Skin of body (tissue), 3 donors: ENCODE measurements at places on chromosomes 4 and X. TPM values are rescaled to one million over a fixed set of nuclear protein-coding genes. Genes with fewer than 3 reads are reported as not detected.

Gene SSX2B
- total RNA-seq, result not detected

Gene MID1IP1
- 20.5 TPM for total RNA-seq

Gene STK32B
- total RNA-seq, result 6.5 TPM

Gene EGF
- total RNA-seq, result 3.5 TPM

Gene ALPK1
- 18.2 TPM for total RNA-seq

Gene KCTD8
- not detected for total RNA-seq

Gene SPIN2A
- 2.9 TPM for total RNA-seq

Gene GABRQ
- total RNA-seq, result 0.79 TPM

Gene IL15
- 3.8 TPM for total RNA-seq

Gene CPLX1
- total RNA-seq, result 0.30 TPM

Gene HMGN5
- total RNA-seq, result 3.4 TPM

Gene FBXW7
- total RNA-seq, result 76.8 TPM

DNA sequence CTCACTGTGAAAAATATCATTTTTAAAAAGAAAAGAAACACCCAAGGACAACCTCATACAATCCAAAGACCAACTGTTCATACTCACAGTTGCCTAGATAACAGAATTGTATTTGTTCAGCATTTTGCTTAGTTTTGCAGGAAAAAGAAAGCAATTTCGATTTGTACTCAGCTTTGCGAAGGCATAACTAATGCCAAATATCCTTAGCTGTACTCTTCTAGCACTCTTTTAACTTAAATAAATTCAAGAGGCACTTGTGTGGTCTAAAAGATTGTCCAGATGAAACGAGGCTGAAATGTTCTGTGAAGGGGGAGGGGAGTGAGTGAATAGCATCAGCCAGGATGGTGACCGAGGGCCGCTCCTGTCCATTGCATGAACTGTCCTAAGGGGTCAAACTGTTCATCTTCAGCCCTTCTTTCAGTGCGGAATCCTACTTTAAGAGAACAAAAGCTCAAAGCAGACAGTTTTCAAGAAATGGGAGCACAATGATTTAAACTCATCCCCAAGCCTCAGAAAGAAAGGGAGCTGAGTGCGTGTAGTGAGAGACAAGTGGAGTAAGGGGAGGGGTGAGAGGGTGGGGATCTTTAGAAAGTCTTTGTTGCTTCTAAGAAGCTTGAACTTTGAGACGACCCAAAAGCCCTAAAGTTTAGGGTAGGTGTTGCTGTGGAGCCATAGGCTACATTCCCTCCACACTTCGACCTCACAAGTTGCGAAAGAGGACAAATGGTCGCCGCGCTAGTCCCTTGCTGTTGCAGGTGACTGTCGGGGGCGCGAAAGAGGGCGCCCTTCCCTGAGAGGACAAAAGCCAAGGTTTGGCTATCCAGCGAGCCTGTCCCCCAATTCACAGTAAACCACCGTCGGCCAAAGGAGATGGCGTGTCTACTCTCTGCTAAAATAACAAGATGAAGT is 4.0 kb upstream of the NEUROG2 start:
- no peak for DNase-seq

DNA sequence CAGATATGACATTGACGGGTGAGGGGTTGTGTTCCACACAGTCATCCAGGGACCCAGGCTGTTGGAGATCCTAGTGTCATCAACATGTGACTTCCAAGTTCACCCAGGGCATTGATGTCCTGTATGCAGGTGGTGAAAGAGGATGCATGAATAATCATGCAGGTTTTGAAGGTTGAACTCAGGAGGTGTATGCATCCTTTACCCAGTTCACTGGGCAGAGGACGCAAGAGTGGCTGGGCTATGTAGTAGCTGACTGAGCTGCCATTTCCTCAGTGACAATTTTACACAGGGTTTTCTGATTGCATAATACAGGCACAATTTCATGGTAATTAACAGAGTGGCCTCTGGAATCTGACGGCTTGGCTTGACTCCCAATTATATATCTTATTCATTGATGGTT is 323.0 kb downstream of the HS3ST1 start:
- DNase-seq, result no peak

- DNase-seq, result no peak
Measured at GRCh38 chr4:38149472-38149996, 189.3 kb downstream of the PTTG2 start.

DNA sequence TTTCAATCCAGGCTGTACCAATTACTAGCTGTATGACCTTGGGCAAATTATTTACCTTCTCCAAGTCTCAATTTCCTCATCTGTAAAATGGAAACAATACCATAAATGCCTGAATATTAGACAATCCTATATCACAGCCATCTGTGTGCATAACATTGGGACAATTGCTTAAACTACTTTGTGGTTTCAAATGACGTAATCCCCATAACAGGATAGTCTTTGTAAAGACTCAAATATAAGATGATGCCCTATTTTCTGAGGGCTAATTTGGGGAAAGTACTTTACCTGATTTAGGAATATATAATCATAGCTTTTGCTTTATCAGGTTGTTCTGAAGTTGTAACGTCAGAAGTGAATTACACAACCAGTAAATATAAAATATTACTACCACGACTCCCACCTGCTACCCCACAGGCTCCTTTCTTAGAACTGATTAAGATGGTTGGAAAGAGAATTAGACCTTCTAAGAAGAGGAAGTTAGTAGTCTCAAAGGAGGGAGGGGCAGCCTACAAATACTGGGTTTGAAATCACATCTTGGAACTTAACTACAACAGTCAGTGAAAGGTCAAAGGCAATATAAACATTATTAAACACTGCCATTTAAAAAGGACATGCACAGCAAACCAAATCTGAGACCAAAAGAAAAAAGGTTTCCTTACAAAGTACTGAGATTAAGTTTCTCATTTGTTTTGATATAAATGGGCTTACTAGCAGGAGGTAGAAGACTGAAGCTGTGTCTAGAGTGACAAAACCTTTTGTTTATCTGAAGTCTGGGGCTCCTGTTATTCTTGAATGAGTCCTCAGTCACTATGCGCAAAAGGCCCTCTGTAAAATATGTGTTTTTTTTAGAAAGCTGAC is 215.0 kb downstream of the SCFD2 start:
- no peak for DNase-seq

DNA sequence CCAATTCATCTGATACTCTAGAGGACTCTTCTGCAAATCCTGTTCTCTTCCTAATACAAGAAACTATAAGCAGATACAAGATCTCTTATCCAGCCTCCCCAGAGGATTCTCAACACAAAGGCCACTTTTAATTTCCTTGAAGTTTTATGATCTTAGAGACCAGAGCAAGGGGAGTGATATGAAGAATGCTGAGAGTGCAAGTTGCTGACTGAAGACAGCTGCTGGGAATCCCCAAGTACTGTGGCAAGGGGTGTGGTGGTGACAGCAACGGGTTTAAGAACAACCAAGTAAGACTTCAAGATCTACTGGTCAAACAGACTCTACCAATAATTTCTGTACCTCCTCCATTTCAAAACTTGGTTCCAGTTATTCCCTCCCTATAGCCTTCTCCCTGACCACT is 7.0 kb downstream of the AMMECR1 start:
- no peak for DNase-seq

DNA sequence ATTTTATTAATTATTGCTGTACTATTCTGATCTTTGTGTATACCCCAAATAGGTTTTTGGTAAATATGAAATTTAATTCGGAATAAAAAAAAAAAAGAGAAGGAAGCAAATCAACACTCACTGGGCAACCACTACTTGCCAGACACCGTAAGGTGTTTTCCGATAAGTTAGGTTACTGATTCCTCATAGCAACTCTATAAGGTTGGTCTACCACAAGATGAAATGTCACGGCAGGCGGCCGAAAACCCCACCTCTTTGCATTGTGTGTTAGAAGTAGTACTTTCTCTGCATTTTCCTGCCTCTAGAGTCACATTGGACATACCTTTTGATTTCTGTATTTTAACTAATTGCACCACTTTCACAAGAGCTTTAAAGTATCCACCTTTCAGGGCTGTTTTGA is 44.5 kb upstream of the RASGEF1B start:
- DNase-seq, result no peak

GRCh38 chr4:3526456-3526855 is 5.8 kb downstream of the LRPAP1 start:
- no peak for DNase-seq

DNA sequence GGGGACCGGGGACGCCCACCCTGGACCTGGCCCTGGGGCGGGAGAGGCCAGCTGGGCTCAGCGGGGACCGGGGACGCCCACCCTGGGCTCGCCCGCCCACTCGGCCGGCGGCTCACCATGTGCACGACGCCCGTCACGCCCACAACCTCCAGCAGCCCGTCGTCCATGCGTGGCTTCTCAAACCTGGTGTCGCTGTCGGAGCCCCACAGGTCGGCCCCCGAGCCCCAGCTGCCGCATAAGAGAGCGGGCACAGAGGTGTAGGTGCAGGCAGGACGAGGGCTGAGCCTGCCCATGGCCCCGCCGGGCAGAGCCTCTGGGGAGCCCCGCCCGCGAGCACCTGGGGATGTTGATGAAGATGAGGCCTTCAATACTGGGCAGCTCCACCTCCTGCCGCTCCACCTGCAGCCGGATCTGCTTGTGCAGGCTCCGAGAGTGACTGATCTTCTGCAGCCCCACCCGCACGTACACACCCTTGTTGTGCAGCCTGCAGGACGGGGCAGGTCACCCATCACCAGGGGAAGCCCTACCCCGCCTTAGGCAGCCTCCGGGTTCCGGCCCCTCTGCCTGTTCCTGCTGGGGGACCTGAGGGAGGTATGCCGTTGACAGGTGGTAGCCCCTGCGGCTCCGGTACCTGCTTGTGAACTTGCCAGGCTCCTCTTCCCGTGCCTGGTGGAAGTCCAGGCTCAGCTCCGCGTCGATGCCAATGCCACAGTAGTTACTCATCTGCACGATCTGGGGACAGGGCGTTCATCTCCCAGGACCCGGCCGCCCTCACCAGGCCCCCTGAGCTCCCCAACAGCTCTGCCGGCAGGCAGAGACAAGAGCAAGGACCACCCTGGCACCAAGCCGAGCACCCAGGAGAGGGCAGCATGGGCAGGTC is 11.8 kb downstream of the DGKQ start:
- DNase-seq, result no peak

- no peak for DNase-seq
Measured at GRCh38 chr4:31071508-31072486, 351.6 kb downstream of the PCDH7 start.

- DNase-seq, result no peak
Measured at GRCh38 chr4:25133132-25133531, 27.1 kb downstream of the SEPSECS start.

GRCh38 chr4:168920441-168921065 is 89.5 kb downstream of the CBR4 start:
- DNase-seq, result no peak

GRCh38 chr4:186726426-186727168 is 2.9 kb upstream of the FAT1 start:
- DNase-seq, result peak; percentile 43

GRCh38 chrX:18883234-18883960 is 100.5 kb downstream of the PHKA2 start:
- no peak for DNase-seq

DNA sequence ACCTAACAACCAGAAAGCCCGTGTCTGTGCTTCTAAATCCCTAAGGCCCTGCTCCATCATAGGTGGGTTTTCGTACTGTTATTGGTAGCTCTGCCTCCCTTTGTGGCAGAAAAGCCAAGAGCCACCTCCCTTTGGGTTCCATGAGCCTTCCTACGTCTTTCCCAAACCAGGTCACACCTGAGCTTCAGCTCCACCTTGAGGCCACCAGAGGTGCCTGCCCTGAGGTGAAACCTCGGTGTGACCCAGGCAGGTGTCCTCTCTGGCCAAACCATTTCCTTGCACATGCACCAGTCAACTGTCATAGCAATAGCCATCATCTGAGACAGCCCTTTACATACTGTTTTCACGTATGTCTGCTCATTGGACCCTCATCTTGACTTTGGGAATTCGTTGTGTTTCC is 188.0 kb upstream of the RBPJ start:
- no peak for DNase-seq

DNA sequence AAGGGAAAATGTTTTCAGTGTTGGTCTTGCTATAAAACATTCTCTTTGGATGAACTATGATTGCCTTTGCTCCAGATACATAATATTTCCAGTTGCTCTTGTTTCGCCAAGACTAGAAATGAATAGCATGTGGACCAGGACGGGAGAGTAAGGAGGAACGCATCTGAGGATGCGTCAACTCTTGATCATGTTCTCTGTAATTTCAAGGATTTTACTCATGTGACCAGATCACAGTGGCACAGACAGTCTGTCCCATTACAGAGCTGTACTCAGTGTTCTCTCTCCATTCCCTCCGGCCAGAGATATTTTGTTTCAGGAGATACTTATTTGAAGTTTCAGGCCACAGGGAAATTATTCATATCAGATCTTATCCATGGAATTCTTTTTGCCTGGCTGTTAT is 266.6 kb downstream of the MID1IP1 start:
- DNase-seq, result peak; percentile 3

- no peak for DNase-seq
Measured at GRCh38 chrX:42771506-42772335, 6.2 kb downstream of the PPP1R2C start.

DNA sequence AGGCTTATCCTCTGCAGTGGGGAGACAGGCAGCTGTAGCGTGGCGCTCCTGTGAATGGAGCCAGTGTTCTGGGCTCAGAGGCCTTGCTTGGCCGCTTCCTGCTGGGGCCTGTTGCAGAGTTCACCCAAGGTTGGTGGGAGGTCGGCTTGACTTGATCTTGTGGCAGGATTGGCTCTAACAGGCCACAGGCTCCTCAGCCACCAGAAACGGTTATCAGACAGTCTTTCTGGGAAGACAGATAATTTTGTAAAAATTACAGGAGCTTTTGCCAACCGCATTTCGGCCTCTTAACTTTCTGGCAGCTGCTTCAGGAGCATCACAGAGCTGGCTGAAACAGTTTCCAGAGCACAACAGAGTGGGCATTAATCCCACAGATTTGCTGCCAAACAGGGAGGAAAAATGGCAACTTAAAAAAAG is 66.4 kb downstream of the DIPK2B start:
- DNase-seq, result no peak

GRCh38 chr4:139526928-139527327 is 29.1 kb downstream of the SETD7 start:
- DNase-seq, result no peak

DNA sequence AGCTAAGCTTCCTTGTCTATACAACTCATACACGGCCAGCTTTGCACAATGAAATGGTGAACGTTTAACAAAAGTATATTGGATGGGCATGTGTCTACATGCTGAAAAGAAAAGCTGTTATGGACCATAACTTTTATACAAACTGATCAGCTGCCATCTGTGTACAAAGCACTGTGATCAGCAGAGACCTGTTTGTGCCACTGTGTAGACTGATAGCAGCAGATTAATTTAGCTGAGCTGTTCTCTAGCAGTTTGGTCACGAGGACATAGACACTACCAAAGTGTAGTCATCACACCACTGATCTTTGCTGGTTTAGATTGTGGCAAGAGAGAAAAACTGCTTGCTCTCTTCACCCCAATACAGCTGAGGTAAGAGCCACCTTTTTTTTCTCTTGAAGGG is 124.5 kb downstream of the RAPGEF2 start:
- DNase-seq, result no peak

GRCh38 chr4:164509951-164510350 is 244.0 kb upstream of the SMIM31 start:
- DNase-seq, result no peak
